ENCODE measurements at places on chromosomes 6 and 20.

DNA sequence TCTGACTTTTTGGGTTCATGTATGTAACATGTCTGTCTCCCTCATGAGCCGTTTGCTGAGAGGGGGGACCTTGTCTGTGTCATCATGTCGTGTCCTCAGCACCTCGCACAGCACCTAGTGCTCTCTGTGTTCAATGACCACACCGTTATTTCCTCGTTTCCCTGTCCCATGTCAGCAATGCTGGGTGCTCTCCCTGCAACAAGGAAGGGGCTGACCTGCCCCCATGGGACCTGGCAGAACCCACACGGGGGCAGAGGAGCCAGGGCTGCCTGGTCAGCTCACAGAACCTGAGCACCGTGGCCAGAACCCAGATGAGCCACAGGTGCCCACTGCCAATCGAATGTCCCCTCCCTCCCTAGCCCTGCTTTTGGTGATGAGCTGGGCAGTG, 7.3 kb downstream of the ADA start:
- no peak for DNase-seq

- no peak for DNase-seq
Observed at GRCh38 chr20:63014710-63015109, 7.9 kb upstream of the BHLHE23 start.

- DNase-seq: no peak
Observed at GRCh38 chr6:90818163-90818562, 231.3 kb upstream of the MAP3K7 start.

GRCh38 chr20:50305636-50306477, 115.2 kb downstream of the CEBPB start:
- DNase-seq: no peak

DNA sequence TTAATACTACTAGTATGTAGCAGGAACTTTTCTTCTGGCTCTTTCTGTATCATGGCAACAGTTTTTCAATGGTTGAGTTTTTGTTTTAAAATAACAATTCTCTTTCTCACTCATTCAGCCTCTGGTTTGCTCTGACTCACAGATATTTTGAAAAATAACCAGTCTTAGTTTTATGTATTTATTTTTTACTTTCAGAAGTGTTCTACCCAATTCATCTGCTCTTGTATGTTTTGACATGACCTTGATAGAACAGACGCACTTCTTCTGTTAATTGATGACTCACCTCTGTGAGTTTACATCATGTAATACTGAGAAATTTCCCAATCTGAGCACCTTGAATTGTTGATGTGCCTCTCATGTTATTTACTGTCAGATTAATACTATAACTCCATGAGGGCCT, 178.9 kb downstream of the SASH1 start:
- no peak for DNase-seq
